ENCODE measurements at places on chromosomes 2 and 18.

GRCh38 chr2:204187229-204188083 lies 250.9 kb downstream of the ICOS start:
- DNase-seq: no peak

DNA sequence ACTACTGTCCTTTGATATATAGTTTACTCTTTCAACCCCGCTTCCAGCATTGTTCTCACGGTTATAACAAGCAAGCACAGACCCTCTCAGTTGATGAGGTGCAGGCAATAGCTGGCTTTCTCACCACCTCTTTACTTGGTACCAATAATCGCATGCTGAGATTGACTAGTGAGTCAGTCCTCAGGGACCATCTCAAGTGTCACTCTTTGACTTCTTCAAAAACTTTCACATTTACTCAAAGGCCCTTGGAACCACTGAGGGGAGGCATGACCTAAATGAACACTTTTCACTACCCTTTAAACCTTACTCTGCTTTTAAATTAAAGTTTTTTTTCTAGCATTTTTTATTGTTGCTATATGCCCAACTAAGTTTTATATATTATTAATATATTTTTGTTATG lies 101.8 kb downstream of the DAW1 start:
- DNase-seq: no peak

- DNase-seq: no peak
Observed at GRCh38 chr2:19688059-19688458, 213.7 kb downstream of the TTC32 start.

GRCh38 chr2:239693761-239694415 lies 293.1 kb upstream of the HDAC4 start:
- no peak for DNase-seq

DNA sequence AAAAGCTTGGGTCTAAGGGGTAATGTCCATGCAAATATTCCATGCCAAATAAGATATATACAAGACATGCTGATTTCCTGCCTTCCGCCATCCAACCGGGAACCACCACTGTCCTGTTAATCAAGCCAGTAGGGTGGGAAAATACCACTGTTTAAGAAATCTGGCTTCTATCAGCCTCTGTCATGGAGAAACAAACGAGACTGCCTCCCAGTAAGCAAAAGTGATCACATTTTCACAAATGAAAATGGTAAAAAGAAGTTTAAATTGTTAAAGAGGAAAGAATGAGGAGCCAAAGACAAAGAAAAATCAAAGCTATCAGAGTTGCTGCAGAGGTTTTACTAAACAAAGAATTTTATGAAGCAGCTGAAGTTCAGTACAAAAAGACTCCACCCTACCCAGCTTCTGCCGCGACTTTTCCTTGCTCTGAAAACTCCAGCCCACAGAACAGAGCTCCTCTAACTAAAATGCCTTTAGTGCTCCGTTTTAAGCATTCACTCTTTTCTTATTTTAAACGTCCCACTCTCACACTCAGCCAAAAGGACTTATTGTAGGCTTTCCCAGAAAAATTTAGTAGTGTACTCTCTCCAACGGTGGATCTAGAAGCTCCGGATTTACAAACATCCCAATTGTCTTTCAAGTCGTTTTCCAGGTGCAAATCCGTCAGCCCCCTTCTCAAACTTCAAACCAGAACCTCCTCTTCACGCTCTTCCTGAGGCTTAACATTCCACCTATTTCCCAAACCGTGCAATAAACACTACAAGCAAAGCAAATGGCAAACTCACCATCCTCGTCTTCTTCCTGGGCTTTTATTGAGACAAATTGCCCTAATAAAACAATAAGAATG lies 613 bp downstream of the COL5A2 start:
- DNase-seq: no peak

- DNase-seq: no peak
Observed at GRCh38 chr2:105820691-105821090, 76.0 kb downstream of the NCK2 start.

DNA sequence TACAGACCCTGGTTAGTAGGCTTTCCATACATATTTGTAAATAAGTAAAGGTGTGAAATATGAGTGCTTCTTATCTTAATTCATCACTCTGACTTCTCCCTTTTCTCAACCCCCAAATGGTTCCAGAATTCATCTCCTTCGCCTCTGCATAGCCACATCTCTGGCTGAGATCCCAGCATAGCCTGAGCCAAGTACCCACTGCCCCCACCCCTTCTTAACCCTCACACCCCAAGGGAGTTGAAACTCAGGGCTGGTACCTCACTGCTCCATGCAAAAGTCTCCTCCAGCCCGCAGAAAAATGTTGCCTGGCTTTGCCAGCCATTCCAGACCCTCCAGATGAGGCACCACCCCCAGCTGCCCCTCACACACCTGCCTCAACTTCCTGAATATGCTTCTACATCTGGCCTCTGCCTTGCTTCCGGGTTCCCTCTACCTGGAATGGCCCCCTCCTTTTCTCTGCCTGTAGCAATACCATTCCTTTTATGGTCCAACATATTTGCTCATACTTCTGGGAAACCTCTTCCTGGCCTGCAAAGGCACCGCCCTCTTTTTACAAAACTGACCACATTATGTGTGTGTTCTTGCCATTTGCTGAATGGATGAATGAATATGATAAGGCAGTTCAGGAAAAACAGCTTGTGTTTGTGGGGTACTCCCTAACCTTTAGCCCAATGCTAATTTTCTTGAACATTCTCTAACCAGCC lies 112.8 kb downstream of the CELF4 start:
- no peak for DNase-seq
